ENCODE measurements at places on chromosomes 11 and 22.

DNA sequence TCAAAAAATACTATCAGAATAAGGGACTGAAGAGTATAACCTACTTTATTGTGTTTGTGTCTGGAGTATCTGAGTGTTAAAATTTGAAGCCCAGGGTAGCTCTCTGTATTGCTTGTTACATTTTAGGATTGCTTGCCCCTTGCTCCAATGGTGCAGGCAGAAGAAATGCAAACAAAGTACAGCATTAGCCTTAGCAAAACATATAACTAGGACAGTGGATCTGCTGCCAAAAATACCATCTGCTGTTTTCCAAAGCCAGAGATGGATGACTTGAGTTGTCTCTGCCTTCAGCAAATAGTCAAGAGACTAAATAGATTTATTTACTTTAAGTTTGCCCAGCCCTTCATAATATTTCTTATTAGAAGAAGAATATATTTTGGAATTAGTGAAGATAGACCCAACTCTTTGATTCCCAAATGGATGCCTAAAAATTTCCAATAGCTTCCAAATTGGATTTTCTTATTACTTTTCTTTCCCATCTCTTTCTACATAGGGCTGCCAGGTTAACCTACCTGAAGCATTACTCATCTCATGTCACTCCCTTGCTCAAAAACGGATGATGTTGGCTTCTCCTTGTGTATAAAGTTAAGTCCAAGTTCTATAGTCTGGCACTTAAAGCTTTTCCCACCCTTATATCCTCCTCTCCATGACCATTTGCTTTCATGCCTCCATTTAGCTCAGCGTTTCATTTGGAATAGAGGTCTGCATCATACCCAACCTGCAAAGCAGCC lies 66.3 kb downstream of the LDLRAD3 start:
- DNase-seq, result no peak

DNA sequence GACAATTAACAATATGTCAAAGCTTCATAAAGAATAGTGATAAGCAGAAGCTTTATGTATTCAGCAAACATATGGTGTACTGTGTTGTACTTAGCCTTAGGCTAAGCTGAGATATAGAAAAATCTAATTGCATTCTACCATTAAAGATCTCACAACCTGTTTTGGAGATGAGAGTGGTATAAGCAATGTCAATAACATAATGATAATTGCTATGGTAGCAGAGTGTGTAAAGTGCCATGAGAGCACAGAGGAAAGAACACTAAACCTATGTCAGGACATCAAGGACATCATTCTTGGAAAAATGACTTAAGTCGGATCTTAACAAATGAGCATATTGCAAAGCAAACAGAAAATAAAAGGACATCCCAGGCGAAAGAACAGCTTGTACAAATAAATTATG lies 28.6 kb upstream of the ANGPTL5 start:
- DNase-seq, result no peak

GRCh38 chr22:29073618-29074275 lies 912 bp downstream of the KREMEN1 start:
- DNase-seq, result no peak

- DNase-seq, result no peak
Observed at GRCh38 chr11:33500332-33500731, 200.3 kb downstream of the C11orf91 start.

DNA sequence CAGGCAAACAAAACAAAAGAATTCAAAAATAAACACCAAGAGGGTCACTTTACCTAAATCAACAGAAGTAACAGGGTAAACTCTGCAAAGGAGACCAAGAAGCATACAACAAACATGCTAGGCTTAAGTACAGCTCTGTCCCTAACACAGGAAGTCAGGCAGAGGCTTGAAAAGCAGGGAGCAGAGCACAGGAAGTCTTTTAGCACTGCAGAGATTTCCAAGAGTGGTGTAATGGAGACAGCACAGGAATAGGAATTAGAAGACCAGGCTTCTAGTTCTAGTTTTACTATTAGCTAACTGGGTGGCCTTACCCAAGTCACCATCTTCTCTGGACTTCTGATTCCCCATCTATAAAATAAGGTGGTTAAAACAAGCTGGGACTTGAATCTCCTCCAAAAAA lies 1.9 kb downstream of the RBFOX2 start:
- DNase-seq, result no peak

DNA sequence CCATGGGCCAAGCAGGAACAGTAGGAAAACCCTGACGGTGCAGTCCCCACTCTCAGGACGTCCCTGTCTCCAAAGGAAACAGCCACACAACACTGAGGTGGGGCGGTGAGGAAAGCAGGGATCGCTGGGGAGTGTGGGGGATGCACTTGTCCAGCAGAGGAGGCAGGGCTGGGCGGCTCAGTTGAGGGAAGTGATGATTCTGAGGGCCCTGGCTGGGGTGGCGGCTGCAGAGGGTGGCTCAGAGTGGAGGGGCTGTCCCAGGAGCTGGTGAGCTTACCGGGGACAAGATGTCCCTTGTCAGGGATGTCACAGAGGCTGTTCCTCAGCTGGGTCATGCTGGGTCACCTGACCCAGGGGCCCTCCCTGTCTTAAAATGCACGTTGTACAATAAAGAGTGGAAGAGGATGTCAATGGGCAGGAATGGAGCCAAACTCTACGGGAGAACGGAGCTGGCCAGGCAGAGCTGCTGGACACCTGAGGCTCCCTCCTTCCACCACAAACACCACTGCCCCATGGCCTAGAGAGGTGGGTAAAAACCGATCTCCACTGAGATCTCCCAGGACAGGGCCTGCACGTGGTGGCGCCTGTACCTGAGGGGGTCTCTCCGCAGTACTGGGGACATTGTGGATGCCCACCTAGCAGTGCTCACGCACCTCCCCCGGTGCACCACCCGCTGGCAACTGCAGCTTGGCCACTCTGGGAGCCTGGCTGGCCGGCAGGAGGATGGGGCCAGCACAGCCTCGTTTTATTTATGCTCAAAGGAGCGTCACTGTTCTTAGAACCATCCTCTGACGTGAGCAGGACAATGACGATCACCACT lies 9.7 kb upstream of the EFCAB6 start:
- DNase-seq, result no peak

DNA sequence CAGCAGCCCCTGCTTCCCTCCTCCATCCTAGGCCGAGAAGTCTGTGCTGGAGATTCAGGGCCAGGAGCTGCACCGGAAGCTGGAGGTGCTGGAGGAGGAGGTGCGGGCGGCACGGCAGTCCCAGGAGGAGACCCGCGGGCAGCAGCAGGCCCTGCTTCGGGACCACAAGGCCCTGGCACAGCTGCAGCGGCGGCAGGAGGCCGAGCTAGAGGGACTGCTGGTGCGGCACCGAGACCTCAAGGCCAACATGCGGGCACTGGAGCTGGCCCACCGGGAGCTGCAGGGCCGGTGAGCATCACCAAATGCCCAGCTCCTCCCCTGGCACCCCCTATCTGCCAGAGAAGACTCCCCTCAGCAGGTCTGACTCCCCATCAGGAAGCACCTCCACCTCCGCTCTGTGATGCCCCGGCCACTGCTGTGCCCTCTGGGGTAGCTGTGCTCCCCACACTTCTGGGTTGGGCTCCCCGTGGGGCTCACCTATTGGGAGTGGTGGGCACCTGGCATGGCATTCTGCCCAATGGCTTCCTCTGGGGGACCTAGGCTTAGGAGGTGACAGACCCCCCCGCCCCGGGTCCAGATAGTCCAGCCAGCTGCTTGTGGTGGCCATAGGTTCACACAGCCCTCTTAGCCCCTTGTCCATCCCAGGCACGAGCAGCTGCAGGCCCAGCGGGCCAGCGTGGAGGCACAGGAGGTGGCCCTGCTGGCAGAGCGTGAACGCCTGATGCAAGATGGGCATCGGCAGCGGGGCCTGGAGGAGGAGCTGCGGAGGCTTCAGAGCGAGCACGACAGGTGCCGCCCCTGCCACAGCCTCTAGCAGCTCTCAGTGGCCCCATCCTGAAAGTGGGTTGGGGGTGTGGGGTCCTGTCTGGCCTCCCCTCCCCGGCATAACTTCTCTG lies 6.6 kb upstream of the RPS6KA4 start:
- DNase-seq, result no peak

DNA sequence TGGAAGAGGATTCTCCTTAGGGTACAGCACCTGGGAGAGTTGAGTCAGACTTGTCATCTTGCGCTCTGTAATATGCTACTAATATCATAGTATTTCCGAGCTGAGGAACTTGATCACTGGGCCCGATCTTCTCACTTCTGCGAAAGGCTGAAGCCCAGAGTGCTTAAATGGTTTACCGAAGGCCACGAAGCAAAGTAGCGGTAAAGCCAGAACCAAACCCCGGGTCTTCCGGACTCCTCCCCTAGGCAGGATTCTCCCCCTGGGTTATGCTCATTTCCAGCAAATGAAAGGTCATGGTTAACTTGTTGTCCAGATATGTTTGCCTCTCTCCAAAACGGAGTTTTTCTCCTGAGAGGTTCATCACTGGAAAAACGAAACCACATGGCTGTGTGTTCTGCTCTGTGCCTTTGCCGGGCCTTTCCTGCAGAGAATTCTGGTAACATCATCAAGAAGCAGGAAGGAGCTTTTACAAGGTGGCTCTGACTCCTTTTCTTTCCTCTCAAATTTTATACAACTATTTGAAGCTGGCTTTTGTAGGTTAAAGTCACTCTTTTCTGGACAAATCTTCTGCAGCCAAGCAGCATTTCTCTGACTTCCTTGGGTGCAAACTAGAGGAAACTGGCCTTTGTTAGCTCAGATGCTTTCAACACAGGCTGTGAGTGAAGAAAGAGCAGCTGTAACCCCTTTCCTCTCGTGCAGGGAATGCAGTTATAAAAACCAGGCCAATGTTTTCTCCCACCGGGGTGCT lies 35.5 kb downstream of the UBASH3B start:
- no peak for DNase-seq
